ENCODE measurements at places on chromosomes 1 and 21.

DNA sequence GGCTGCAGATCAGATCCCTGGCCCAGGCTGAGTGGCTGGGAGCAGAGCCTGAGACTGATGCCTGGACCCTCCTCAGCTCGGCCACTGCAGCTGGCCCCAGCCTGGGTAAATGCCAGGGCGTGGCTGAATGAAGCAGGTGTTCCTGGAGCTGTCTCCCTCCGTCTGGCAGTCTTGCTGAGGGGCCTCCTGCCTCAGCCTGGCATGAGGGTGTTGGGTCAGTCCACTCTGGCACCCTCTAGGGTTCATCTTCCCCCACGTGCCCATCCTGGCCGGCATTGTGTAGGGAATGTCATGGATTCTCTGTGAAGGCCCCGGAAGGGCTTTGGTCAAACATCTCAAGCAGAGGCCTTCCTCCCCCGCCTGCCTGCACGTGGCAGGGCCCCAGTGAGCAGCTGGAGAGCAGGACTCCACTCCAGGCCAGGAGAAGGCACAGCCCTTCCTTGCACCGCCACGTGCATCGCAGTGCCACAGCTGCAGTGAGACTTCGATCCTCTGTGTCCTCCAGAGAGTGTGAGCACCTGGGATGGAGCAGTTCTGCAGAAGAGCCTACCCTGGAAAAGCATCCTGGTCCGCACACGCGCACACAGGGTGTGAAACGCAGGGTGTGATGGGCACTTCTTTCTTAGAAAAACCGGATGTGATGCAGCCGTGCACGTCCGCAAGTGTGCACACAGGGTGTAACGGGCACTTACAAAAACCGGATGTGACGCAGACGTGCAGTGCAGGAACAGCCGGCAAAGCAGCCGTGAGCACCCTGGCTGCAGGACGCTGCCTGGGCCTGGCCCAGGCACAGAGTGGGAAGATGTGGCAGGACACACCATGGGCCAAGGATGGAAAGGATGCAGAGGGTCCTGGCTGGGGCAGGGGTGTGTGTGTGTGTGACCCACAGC is 4.6 kb upstream of the KRTAP10-4 start:
- DNase-seq, result no peak

DNA sequence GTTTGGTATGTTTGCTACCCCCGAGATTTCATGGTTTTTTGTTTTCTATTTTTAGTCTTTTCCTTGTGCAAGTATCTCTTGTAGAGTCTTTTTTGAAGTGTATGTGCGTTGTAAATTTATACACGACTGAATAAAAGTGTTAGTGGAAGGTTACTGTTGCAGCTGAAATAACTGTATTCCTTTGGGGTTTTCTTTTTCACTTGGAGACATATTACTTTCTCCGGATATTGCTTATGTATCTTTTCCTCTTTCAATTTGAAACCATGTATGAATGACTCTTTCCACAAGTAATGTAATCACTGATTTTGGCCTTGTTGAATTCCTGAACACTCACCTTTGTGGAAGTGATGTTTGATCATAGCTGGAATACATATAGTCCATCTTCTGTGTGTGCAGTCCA is 956 bp downstream of the URB2 start:
- DNase-seq, result no peak

DNA sequence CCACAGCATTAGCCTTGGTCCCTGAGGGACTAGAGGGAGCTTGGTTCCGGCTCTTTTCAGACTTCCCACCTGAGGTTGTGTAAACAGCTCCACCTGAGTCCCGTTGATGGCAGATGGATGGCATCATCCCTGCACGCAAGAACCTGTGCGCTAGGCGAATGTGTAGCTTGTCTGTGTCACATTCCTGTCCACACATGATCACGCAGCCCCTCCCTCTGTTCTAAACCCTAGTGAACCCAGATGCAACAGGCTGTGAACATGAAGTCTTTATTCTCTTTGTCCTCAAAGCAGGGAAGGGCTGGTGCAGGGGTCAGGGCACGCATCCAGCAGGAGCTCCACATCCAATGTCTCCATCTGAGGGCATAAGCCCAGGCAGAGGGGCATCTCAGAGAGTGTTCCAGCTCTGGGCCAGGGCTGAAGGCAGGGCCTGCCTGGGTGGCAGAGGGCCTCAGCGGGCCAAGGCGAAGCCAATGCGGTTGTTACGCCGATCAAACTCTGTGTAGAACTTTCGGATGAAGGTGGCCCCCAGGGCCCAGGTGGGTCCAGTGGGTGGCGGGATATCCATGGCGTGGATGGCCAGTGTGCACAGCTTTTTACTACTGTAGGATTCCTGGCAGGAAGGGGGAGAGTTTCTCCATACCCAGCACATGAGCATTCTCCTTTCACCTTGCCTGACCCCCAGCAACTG is 2.9 kb upstream of the ETNK2 start:
- DNase-seq, result no peak

GRCh38 chr1:40930174-40930964 is 49.1 kb upstream of the CTPS1 start:
- DNase-seq, result no peak

All from mesendoderm (in vitro differentiated cells).